ENCODE measurements at places on chromosomes 11 and 22. TPM values are rescaled to one million over a fixed set of nuclear protein-coding genes. Genes with fewer than 3 reads are reported as not detected.

DNA sequence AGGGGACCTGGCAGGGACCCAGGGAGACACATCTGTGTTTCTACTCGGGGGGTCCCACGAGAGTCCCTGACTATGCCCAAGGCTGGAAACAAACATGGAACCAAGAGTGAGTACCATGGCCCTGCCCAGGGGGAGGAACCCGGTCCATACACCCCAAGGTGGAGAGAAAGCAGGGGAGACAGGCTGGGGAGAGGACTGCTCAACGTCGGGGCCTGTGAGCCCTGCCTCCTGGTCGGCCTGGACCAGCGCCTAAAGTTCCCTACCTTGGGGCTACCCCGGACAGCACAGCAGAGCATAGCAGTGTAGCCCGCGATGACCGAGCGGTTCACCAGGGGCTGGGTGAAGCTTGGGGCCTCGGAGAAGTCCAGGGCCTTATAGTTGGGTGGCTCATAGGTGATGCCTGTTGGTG is 20.2 kb downstream of the MYBPC3 start:
- no peak overlapping the region for H3K27ac ChIP-seq
- no peak for DNase-seq
- peaks cover 34% of the 10 kb centered on the region for H3K36me3 ChIP-seq

GRCh38 chr22:47474895-47475294 is 712.4 kb downstream of the TBC1D22A start:
- no peak overlapping the region for H3K27ac ChIP-seq
- no peaks in the 10 kb centered on the region for H3K27me3 ChIP-seq
- no peak for DNase-seq
- no peak overlapping the region for H3K4me3 ChIP-seq

Gene CABP4
- total RNA-seq: 13.2 TPM

Gene MMP1
- total RNA-seq: not detected

- H3K4me3 ChIP-seq: no peak overlapping the region
- no peak overlapping the region for H3K27ac ChIP-seq
- DNase-seq: no peak
- H3K4me1 ChIP-seq: no peaks in the 10 kb centered on the region
- H3K36me3 ChIP-seq: no peaks in the 10 kb centered on the region
These were observed 379.6 kb upstream of the NARS2 start for GRCh38 chr11:78954261-78954660.

GRCh38 chr11:43561832-43562231 is 118.7 kb upstream of the HSD17B12 start:
- peaks cover 11% of the 10 kb centered on the region for H3K27me3 ChIP-seq
- H3K4me1 ChIP-seq: no peaks in the 10 kb centered on the region
- no peaks in the 10 kb centered on the region for H3K36me3 ChIP-seq
- no peak overlapping the region for H3K4me3 ChIP-seq
- no peak for DNase-seq
